ENCODE measurements at places on chromosomes 13 and 19.

DNA sequence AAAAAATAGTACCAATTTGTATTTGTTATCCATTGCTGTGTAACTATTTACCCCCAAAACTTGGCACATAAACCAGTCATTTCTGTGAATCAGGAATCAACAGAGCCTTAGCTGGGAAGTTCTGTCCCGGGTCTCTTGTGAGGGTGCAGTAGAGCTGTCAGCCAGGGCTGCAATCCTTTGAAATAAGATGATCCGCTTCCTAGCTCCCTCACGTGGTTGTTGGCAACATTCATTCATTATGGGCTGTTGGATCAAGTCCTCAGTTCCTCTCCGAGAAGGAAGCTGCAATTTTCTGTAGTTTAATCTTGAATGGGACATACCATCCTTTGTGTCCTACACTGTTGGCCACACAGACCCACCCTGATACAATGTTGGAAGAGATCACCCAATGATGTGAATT lies 277.2 kb downstream of the SUCLA2 start:
- DNase-seq = no peak

- no peak for DNase-seq
Measured at GRCh38 chr19:49497047-49497788, 984 bp downstream of the RPS11 start.

- no peak for DNase-seq
Measured at GRCh38 chr19:1063909-1064660, 2.9 kb upstream of the ARHGAP45 start.

- no peak for DNase-seq
Measured at GRCh38 chr19:46976845-46977320, 42.8 kb upstream of the NPAS1 start.

- no peak for DNase-seq
Measured at GRCh38 chr19:262125-262524, 29.1 kb downstream of the PLPP2 start.

DNA sequence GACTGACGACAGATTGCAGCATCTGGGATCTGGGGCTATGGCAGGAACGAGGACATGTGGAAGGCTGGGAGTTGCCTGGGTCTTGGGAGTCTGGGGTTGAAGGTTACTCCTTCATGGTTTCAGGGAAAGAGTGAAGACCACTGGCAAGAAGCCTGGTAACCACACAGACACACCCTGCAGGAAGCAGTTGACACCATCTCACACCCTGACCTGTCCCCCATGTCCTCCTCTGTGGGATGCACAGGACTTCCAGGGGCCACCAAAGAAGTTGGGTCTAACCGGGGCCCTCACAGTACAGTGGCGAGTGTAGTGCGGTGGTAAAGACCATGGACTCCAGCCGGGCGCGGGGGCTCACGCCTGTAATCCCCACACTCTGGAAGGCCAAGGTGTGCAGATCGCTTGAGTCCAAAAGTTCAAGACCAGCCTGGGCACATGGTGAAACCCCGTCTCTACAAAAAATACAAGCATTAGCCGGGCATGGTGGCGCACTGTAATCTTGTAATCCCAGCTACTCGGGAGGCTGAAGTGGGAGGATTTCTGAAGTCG lies 10.6 kb upstream of the FFAR2 start:
- DNase-seq = no peak

GRCh38 chr13:45850027-45850613 lies 1.4 kb downstream of the SIAH3 start:
- no peak for DNase-seq

DNA sequence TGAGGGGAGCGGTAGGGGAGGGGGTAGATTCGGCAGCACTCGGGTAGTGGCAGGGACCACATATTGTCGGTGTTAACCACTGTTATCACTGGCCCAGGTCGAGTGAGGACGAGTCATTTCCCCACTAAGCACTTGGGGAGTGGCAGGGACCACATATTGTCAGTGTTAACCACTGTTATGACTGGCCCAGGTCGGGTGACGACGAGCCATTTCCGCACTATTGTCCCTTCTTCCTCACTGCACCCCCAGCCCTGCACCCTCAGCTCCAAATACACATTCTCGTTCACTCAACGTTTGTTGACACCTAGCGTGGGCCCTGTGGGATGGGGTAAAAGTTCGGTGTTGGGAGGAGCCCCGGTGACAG lies 467 bp upstream of the CLN5 start:
- DNase-seq = peak; percentile 46

DNA sequence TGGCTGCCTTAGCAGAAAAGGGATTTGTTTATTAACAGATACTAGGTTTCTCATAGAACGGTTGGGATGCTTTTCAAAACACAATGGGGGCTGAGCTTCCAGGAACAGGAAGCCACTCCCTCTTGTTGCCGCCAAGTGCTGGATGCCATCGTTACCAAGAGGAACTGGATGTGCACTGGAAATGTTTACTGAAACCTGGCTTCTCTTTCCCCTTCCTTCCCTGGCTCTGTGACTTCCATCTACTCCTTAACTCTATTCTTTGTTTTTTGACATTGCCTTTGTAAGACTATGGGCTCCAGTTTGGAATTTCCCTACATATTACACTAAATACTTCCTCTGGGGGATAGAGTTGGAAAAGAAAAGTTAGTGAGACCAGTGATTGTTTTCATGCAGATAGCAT lies 11.7 kb upstream of the KL start:
- no peak for DNase-seq

DNA sequence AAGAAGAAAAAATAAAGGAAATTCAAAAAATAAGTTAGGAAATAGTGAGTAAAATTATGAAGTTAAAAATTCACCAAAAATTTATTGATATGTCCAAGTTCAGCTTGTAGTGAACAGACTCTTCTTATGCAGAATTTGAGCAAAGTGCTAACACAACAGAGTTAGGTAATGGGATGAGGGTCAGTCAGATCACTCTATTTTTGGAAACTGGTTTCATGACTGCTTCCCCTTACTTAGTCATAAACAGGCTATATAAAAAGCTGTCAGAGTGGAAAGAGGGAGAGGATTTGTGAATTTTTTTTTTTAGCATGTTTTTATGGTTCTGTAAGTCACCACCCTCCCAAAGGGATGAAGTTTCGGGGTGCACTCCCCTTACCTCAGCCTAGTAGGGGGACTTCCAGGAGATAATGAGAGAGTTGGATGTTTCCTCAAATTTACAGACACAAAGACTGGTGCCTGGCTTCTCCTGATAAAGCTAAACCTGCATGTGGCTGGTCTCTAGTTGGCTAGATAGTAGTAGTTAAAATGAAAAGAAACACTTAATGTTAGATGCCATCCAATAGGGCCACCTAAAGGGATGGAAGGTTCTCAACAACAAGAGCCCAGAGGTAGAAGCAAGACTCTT lies 4.5 kb downstream of the CPB2 start:
- DNase-seq = no peak

- DNase-seq = no peak
Measured at GRCh38 chr13:66794340-66795031, 435.6 kb downstream of the PCDH9 start.

DNA sequence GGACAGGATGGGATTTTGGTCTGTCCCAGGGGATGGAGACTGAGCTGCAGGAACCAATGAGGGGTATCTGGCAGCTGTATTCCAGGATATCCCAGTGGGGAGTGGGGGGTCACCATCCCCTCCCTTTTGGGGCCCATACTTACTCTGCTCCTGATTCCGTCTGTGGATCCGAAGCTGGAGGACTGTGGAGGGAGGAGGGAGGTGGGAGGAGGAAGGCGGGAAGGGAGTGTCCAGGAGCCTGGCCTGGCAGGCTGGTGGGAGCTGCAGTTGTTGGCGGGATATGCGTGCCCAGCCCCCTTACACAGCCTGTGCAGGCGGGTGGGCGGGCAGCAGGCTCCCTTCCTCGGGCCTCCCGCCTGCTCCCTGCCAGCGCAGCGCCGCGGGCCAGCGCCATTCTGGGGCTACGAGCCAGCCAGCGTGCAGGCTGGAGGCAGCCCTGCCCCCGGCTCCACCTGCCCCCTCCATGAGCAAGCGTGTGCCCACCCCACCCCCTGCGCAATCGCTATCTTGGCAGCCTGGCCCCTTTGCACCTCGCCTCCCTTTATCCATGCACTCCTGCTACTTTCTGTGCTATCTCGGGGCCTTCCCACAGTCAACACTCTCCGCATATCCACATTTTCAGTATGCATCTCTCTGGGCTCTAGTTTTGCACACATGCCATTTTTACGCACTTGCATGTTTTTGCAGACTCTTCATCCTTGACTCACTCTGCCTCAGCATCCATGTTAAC lies 2.8 kb downstream of the MAMSTR start:
- DNase-seq = no peak

GRCh38 chr13:57326532-57326931 lies 159.5 kb downstream of the PRR20E start:
- DNase-seq = no peak

- DNase-seq = no peak
Measured at GRCh38 chr19:47726467-47726866, 13.2 kb downstream of the EHD2 start.

- no peak for DNase-seq
Measured at GRCh38 chr13:77846173-77846572, 72.5 kb downstream of the EDNRB start.

DNA sequence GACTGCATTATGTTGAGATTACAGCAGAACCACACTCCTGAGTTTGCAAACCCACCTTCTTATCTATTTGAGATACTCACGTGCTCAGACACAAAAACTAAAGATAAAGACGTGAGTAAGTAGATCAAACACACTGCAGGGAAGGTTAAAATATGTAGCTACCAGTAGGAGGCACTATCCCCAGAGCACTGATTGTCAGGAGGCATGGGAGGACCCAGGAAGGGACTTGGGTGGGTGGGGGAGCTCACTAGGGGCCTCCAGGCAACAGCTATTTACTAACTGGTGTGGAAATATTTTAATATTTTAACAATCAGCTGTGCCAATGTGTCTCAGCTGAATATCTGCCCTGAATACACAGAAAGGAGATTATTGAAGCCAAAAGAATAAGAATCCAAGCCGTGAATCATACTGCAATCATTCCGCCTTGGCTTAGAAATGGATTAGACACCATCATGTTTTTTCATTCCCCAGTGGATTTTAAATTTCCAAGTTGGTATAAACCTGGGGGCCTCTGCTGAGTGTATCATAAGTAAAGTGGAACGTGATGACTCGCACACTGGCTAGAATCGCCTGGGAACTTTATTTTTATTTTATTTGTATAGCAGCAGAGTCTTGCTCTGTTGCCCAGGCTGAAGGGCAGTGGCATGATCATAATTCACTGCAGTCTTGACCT lies 73.2 kb upstream of the CACNA1A start:
- no peak for DNase-seq

GRCh38 chr13:25478186-25478585 lies 106.4 kb downstream of the ATP8A2 start:
- DNase-seq = no peak

DNA sequence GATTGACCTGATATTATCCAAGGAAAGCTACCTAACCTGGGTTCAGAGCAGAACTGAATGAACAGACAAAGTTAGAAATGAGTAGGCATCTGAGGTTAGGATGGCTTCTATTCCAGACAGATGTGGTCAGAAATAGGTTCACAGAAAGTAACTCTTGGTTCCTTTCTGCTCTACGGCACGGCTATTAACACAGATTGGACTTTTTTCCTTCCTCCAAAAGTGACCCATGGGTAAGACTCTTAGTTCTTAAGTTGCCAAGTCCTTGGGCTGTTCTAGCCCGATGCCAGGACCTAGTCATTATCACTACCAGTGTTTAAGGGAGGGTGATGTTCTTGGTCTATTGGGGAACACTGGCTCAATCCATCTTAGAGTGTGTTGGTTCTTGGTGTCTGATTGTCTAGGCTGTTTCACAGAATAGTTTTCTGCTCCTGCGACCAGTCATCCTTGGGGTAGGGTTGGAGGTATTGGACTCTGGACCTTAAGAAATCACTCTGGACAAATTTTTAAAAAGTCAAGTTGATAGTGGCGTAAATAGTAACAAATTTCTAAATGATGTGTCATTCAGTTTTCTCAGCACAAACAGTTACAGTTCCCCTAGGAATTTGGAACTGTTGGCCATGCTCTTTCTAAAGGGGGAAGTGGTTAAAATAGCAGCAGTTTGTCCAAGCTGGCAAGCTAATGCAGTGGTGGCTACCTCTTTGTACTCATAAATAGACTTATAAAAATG lies 60.1 kb upstream of the MYCBP2 start:
- no peak for DNase-seq

DNA sequence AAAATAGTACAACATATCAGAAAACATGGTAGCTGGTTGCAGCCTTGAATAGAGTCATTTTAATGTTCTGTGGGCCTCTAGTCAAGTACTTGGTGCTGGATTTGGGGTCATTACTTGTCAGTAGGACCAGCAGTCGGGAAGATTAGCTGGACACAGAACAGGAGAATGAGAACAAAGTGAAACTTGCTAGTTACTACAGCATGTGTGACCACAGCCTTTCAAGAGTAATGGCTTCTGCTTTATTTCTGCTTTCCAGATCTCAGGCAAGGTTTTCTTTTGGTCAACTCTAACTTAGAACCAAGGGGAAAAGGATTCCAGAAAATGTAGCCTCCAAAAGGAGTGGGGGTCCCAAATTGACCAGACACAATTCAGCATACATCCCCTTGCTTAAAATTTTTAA lies 17.1 kb upstream of the VWA8 start:
- DNase-seq = no peak

- no peak for DNase-seq
Measured at GRCh38 chr13:102643656-102644055, 46.9 kb downstream of the TPP2 start.

GRCh38 chr19:16374436-16374835 lies 49.8 kb downstream of the KLF2 start:
- DNase-seq = no peak

DNA sequence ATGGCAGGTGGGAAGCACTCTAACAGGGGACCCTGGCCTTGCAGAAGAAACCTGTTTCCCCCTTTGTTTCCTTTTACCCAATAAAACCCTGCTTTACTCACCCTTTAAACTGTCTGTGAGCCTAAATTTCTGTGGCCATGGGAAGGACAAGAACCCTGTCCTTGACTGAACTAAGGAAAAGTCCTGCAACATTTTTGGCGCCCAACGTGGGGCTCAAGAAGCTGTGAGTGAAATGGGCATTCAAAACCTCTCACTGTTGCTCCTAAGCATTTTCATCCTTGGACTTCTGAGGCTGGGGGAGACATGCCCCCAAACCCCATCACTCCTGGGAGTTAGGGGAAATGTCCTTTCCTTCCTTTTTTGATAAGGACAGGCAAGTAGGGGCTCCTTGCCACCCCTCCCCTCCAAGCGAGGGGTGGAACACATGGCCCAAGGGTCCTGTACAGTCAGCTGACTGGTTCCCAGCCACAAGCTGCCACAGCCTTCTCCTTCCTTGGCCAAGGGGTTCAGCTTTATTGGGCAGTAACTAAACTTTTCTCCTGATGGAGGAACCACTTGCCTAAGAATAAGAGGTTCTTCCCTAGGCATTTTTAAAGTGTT lies 381.6 kb downstream of the KLF5 start:
- DNase-seq = no peak
